Cortex of kidney (tissue), 1 donor: ENCODE measurements at places on chromosomes 6 and 20.

DNA sequence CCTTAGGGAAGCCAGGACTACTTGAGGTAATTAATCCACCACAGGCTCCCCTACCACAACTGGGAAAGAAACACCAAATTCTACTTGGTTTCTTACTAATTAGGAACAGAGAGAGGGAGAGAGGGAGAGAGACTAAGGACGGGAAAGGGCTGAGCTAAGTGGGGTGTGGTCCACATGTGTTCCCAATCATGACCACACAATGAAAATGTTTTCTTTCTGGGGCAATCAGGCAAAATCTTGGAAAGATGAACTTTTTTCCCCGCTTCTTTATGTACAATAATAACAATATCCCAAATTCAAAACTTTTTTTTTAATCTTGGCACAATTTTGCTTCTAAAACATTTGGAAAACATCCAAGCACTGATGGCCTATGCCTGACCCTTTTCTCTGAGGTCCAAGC is 734.4 kb downstream of the MAFB start:
- no peak for DNase-seq

- no peak for DNase-seq
Measured at GRCh38 chr6:90860822-90861601, 274.1 kb upstream of the MAP3K7 start.

DNA sequence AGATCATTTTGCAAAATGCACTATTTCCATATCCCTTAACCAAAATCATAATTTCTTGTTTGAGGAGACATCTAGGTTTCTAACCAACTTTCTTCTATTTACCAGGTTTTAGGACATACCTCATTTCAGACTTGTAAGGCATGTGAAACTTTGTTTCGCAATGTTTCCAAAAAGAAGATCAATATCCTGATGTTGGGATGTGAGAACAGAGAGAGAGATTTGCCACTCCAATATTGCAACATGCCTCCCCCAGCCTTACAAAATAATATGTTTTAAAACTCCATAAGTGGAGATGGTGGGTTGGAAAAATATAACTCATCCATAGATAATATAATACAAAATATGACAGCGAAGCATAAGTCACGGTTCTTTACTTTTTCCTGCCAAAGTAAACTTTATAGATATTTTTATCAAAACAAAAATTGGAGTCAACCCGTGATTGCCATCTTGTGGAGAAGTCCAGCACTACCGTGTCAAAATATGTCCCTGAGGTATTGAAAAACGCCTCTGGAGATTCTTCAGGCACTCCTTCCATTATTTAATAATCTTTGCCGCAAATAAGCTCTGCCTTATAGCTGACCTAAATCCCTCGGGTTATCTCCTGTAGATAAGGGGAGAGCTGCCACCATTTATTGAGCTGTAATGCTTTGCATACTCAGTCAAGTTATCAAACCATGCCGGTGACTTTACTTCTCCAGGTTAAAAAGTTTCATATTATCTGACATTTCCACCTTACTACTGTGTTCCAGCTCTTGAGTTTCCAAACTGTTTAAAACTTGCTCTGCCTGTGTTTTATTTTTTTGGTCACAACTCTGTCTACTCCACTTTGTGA is 534.2 kb downstream of the HACE1 start:
- DNase-seq: no peak

DNA sequence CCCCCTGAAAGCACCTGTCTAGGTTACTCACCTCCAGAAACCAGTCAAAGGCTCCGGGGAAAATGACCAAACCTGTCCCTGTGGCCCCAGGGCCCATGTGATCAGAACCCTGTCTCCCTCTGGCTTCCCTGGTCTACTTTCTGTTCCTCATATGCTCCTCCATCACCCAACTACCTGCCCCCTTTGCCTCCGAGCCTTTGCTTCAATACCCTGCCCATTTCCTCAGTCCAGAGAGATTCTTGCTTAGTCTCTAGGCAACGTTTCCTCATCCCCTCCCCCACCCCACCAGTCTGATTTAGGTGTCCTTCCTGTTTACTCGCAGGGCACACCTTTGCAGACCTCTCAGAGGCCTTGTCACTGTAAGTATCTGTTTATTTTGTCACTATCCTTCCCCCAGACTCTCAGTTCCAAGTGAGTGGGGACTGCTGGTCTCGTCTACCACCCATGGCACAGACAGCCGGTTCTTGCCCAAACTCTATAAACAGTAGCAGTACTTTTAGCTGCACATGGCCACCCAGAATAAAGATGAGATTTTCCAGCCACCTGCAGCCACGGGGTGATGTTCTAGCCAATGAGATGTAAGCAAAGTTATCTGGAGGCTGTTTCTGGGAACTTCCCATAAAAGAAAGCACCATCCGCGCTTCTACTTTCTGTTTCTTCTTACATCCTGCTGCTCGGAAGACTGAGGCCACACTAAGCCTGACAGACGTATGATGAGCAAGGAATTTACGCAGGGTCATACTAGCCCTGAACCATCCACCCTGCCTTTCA is 13.3 kb downstream of the ELOVL5 start:
- DNase-seq: no peak

DNA sequence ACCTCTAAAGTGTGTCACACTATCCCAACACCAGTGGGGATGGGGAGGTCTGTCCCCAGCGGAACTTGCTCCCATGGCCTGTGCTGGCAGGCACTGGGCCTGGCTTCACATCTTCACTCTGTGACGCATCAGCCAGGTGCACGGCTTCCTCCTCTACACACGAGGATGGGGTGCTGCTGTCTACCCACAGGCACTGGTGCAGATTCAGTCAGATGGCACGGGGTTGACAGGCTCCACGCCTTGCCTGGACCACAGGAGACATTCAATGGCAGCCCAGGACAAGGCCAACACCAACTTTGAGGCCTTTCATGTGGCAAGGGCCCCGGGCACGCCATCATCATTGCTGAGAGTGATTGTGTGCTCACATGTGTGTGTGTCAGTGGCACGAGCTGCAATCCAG is 92.4 kb downstream of the TMEM242 start:
- DNase-seq: no peak

GRCh38 chr20:22998476-22998875 is 36.6 kb upstream of the SSTR4 start:
- no peak for DNase-seq

DNA sequence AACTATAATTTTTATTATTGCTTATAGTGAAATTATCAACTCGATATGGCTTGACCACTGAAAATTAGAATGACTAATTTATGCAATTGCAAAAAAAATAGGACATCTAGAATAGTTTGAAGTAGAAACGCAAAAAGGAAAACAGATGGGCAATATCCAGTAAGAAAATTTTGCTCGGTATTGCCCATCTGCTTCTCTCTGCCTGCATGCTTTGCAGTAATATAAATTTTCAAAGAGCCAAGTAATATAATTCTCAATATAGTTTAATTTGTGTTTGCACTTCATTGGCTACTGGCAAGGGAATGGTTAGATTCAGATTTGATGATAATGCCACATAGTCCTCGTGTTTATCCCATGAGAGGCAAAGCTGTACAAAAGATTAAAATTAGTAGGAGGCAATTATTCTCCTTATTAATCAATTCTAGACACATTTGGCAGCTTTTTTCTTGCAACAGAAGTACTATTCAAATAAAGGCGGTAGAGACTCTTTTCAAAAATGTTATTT is 27.3 kb upstream of the LAMA2 start:
- no peak for DNase-seq
